NCI-H1105 treated with DMSO at 0.1 percent for 48 hours (cell line): ENCODE measurements at places on chromosomes 4 and X.

DNA sequence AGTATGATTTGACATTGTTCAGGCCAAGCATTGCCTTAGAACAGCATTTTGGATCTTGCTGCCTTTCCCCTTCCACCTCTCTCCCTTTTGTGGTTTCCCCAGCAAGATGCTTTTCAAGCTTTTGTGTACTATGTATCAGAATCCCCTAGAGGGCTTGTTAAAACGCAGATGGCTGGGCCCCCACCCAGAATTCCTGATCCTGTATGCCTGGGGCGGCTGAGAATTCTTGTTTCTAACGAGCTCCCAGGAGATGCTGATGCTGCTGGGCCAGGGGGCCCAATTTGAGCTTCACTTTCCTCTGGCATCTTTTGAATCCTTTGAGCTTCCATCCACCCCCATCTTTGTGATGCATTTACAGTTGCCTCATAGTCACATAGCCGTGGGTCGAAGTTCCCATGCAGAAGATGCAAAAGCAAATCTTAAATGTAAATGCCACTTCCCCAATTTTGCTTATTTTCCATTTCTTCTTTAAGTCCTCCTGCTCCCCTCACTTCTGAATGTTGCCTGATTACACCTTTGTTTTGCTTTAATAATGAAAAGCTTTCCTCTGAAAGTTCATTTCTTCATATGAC, 18.5 kb downstream of the HCCS start:
- DNase-seq: no peak

DNA sequence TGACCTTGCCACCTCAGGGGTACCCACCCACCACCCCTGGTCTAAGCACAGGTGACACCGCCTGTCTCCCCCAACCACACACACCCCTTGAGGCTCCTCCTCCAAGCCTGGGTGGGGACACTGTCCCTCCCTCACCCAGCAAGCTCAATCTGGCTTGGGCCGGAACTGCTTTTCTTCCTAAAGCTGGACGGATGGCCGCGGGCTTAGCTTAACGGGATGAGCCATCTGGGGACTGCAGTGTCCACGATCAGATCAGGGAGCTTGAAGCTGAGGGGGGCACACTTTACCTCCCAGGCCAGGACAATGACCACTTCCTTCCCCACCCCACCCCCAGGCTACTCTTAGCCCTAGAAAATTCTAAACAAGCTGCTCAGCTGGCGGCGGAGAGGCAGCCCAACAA, 1.0 kb upstream of the SLC6A8 start:
- no peak for DNase-seq

GRCh38 chr4:65437102-65437501, 233.2 kb downstream of the EPHA5 start:
- peak; percentile 39 for DNase-seq

GRCh38 chr4:133776503-133776902, 425.1 kb downstream of the PABPC4L start:
- no peak for DNase-seq

DNA sequence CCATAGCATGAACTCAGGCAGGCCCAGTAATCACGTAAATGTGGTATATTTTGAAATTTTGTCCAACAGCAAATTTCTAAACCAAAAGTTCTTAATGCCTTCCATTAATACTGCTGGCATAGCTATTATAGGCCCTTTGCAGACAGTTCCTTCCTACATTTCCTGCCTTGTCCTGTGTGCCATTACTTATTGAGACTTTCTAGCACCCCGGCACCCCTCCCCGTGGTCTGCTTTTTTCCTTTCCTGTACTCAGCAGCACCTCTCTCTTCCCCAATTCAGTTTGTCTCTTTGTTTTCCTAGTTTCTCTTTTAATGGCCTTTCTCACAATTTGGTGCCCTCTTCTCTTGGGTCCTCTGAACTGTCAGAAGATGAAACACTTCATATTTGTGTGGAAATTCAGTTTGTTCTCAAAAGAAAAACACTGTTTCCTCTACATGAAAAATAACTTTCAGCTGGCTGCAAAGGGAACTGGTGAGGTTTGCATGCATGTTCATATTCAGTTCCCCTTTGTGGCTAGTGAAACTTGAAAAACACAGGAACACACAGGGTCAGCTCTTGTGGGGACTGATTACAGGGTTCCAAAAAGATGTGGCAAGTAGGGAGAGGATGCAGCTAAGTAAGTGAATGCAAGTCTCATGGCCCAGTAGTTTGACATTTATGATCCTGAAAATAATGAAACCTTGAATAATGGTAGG, 17.1 kb downstream of the GPR34 start:
- no peak for DNase-seq

DNA sequence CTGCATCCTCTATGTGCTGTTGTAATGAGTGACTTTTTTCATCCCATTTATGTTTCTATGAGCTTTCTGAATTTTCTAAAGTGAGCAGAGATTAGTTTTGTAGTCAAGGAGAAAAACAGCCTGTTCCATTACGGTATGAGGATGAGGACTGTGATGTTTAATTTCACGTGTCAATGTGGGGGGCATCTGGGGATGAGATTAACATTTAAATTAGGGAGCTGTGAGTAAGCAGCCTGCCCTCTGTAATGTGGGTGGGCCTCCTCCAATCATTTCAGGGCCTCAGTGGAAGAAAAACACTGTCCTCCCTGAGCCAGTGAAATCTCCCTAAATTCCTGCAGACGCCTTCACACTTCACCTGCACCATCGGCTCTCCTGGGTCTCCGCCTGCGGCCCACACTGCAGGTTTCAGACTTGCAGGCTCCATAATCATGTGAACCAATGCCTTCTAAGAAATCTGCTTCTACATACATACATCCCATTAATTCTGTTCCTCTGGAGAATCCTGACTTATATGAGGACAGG, 121.7 kb downstream of the AFAP1 start:
- DNase-seq: no peak

GRCh38 chr4:102564399-102565059, 63.4 kb downstream of the NFKB1 start:
- DNase-seq: no peak

DNA sequence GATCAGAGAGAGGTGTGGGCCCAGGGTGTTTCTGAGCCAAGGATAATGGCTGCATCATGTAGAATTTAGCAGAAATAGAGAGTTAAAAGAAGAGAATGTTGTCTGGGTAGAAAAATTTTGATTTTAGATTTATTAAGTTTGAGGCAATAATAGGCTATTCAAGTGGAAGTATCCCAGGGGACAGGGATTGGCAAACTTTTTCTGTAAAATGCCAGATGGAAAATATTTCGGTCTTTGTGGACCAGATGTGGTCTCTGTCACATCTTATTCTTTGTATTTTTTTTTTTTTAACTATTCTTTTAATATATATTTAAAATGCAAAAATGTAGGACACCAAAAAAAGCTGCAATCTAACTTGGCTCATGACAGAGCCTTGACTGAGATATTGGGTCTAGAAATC, 33.1 kb downstream of the IL15 start:
- no peak for DNase-seq

GRCh38 chrX:15873566-15873965, 19.0 kb upstream of the AP1S2 start:
- DNase-seq: no peak

GRCh38 chrX:31337332-31337731, 265.5 kb upstream of the FTHL17 start:
- no peak for DNase-seq

- DNase-seq: no peak
These were observed 138.4 kb upstream of the MAMLD1 start for GRCh38 chrX:150224676-150225075.

- DNase-seq: no peak
These were observed 920.1 kb upstream of the TENM3 start for GRCh38 chr4:181323061-181323460.

DNA sequence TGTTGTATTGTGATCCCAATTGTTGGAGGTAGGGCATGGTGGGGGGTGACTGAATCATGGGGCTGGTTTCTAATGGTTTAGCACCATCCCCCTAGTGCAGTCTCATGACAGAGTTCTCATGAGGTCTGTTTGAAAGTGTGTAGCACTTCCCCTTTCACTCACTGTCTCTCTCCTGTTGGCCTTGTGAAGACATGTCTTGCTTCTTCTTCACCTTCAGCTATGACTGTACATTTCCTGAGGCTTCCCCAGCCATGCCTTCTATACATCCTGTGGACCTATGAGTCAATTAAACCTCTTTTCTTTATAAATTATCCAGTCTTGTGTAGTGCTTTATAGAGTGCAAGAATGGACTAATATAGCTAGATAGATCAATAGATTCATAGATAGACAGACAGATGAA, 230.0 kb downstream of the MAGEE1 start:
- DNase-seq: no peak

GRCh38 chrX:10033375-10034007, 66.3 kb downstream of the CLDN34 start:
- no peak for DNase-seq

GRCh38 chr4:2261110-2261852, 628 bp downstream of the MXD4 start:
- DNase-seq: peak; percentile 2

DNA sequence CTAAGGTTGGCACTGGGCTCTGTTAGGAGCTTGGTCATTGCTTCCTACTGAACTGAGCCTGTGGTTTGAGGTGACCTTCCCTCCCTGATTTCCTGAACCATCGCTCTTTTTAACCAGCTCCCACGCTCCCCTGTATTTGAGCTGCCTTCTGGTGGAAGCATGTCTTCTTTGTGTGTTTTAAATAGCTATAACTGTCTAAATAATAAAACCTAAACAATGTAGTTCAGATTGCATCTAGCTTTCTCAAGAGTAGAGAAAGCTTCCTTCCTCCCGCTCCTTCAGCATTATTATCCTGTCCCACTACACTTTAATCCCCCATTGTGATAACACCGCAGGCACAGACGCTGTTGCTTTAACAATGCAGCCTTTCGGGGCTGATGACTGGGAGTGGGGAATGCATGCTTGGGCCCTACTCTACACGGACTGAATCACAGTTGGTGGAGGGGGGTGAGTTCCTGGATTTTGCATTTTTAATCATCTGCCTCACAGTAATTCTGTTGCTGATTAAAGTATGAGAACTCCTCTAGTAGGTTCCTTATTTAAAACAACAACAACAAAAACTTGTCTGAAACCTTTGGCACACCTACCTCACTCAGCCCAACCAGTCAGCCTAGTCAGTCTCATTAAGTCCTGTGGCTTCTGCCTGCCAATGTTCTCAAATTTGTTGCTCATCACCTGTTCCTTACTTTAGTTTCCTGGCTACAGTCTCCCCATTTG, 6.6 kb downstream of the SMS start:
- no peak for DNase-seq

- DNase-seq: no peak
These were observed 6.1 kb downstream of the SCARB2 start for GRCh38 chr4:76207549-76207948.

DNA sequence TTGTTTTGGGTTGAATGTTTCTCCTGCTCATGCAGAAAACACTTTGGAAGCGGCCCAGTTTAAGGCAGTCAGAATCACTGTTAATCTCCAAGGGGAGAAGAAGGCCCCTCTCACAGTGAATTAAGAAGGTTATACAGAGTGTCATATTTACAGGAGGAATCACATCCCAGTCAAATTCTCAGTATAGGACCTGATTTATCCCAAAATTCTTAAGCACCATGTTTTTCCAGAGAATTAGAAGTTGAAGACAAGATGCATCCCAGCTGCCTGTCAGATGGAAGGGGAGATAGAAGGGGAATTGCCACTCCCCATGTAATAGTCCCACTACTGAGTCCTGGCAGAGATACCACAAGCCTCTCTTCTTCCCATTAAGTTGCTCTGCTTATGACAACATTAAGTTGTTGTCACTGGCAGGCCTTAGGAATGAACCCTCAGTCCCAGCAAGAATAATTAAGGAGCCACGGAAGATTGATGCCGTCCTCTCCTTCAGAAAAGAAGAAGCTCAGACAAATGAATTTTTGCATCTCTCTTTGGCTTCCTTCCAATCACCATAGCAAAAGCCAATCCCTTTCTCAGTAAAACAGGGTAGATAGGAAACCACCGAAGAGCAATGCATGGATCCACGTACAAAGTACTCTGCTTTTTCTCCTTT, 138.4 kb downstream of the LDB2 start:
- no peak for DNase-seq

GRCh38 chr4:83921124-83921523, 385.2 kb downstream of the GPAT3 start:
- DNase-seq: no peak

DNA sequence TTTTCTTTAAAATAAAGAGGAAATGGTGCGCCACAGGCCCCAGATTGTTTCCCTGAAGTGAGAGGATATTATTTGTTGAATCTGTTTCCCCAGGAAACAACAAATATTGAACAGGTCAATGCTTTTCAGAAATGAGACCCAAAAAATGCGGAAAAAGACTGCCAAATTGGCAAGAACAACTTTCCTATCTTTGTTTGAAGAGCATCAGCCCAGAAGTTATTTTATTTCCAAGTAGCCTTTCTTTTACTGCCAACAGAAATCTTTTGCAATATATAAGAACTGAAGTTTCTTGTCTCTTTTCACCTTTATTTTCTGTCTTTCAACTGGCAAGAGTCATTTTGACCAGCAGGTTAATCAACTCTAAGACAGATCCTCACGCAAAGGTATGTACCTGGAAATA, at the start of gene SMR3A:
SMR3A (plus strand) TSS at position 301 of the 400 bp plus-strand sequence. CDS start 1,356 bp downstream, outside the sequence.
- DNase-seq: no peak
